ENCODE measurements at places on chromosomes 2 and 18.
A peak's percentile ranks its signal among the peaks of the same experiment; 100 is the strongest.

- DNase-seq: no peak
Observed at GRCh38 chr2:68088940-68089339, 26.1 kb upstream of the C1D start.

GRCh38 chr2:10613263-10613662, 76.5 kb downstream of the NOL10 start:
- no peak for DNase-seq

GRCh38 chr2:204108330-204108751, 171.8 kb downstream of the ICOS start:
- DNase-seq: no peak

GRCh38 chr2:210798180-210798579, 241.8 kb downstream of the CPS1 start:
- DNase-seq: no peak

- no peak for DNase-seq
Observed at GRCh38 chr2:230798769-230799399, 65.9 kb upstream of the ITM2C start.

GRCh38 chr2:173132531-173132930, 56.9 kb downstream of the MAP3K20 start:
- no peak for DNase-seq

- DNase-seq: no peak
Observed at GRCh38 chr2:221533299-221533698, 38.8 kb downstream of the EPHA4 start.

DNA sequence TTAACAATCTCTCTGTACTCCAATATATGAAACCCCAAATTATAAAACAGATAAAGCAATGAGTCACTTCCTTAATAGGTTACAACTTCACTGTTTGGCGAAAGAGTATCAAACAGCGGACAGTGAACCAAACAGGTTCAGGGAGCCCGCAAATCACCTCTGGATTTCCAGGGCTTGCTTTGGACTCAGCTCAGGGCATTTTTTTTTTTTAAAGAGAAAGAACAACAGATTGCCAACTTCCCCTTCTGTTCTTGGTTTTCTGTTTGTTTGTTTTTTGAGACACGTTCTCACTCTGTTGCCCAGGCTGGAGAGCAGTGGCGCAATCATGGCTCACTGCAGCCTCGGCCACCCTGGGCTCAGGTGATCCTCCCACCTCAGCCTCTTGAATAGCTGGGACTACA, 52.7 kb downstream of the ABCB11 start:
- no peak for DNase-seq

GRCh38 chr2:16718576-16719484, 53.2 kb upstream of the CYRIA start:
- peak; percentile 33 for DNase-seq

- no peak for DNase-seq
Observed at GRCh38 chr2:144679942-144680341, 160.0 kb upstream of the ZEB2 start.

DNA sequence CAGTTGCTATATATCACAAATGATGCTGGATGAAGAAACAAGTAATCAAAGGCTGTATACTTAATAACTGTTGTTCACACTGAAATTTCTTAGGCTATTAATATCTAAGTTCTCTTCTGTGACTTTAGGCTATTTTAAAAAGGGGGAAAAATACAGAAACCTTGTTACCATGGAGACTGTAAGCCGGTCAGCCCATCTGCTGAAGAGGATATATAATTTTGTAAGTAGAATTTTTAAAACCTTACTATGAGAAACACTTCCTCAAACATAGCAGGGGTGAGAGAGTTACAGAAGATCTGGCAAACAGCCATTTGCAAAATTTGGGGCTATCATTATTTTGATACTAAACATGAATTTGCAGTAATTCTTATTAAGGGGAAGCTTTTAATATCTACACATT, 27.8 kb downstream of the CACNB4 start:
- no peak for DNase-seq

GRCh38 chr18:25125680-25126079, 226.3 kb downstream of the ZNF521 start:
- no peak for DNase-seq

- no peak for DNase-seq
Observed at GRCh38 chr18:21047126-21047525, 64.5 kb downstream of the ROCK1 start.

GRCh38 chr2:109409321-109410038, 204.3 kb downstream of the SEPTIN10 start:
- no peak for DNase-seq

GRCh38 chr2:192345287-192345686, 150.6 kb upstream of the TMEFF2 start:
- DNase-seq: no peak

DNA sequence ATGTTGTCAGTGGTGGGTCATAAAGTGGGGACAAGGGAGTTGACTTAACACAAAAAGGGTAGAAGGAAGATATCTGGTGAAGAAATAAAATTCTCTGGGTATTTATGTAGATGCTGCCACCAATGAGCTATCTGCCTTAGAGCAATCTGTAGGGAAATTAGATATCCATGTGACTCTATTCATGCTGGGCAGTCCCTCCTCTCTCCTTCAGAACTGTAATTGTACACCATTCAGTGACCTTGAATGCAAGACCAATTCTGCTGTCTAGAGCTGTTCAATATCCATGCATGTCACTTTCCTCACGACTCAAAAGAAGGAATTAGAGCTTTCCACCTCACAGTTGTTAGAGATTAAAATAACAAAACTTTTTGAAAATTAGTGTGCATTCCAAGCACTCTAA, 28.6 kb upstream of the TDRD15 start:
- no peak for DNase-seq

GRCh38 chr2:149686136-149687051, 98.8 kb upstream of the MMADHC start:
- peak; percentile 33 for DNase-seq

DNA sequence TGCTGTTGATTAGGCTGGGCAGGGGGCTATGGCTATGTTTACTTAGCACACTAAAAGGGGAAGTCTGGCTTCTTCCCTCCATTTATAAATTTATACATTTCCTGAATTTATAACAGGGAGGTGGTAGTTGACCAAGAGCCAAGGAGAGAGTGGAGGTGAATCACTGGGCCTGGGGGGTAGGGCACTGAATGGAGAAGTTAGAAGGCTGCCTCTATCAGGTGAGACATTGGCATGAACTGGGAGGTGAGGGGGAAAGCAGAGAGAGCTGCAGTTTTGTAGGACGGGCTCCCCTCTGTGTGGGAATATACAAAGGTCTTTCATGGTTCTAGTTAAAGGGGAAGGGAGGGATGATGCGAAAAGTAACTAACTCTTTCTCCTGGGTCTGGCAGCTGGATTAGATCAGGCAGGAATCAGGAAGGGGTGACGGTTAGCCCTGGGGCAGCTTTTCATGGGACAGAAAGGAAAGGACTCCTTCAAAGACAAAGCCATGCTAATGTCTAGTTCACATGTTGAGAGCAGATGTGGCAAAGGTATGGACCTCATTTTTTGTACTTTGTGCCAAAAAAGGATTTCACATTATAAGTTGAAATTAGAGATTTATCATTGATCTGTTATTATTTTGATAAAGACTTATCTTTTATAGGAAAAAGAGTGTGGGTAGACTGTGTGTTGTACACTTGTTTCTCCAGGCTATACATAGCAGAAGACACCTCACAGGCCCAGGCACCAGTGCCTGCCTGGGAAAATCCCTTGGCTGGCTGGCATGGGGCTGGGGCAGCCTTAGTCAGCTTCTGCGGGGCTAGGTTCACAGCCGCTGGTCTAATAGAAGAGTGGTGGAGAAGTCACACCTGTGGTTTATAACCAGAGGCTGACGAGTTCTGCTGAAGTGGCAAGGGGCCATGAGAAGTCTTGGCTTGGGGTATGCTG, 158.7 kb downstream of the CLIP4 start:
- no peak for DNase-seq

DNA sequence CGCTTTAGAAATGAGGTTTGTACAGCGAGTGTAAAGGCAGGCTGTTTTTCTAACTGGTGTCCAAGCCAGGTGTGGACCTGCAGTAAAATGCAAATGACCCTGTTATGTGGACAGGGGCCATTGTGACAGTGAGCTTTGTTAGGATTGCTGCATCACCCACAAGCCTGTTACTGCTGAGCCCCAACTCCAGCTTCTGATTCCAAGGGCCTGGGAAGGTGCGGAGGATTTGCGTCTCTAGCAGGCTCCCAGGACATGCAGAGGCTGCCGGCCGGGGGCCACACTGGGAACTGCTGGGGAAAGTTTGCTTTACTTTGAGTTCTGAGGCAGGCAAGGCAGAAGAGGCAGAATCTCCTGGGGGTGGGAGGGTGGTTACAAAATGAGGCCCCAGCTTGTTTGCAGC, 164.1 kb downstream of the GLI2 start:
- no peak for DNase-seq

DNA sequence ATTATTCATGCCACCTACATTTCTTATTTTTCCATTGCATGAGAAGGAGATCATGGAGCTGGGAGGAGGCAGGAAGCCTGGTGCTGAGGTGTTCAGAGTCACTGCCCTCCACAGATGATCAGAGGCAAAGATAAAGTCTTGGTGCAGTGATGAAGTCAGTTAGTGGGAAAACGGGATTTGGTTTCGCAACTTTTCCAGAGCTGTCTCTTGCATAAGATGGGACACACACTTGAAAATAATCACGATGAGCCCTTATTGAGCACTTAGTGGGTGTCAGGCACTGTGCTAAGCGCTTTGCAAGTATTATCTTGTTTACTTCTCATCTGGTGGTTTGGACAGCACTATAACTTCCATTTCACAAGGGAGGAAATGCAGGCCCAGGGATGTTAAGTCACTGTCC, 222.1 kb upstream of the SMAD2 start:
- DNase-seq: no peak
